Right renal pelvis (tissue), 4 donors: ENCODE measurements at places on chromosomes 16 and 17. TPM values are rescaled to one million over a fixed set of nuclear protein-coding genes. Genes with fewer than 3 reads are reported as not detected.

DNA sequence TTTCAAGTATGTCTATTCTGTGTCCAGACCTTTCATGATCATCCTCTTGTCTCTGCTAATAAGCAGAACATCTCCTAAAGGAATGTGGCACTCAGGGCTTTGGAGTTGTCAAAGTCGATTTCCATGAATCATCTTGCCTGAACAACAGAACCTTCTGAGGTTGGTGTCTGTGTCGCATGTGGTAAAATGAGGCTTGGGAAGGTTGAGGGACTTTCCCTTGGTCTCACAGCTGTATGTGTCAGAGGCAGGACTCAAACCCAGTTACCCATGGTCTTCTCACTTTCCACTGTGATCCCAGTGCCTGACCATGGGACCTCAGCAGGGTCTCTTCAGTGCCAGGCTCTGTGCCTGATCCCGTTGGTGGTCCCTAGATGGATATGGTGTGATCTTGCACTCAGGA is 4.2 kb upstream of the GPRC5B start:
- no peak for DNase-seq

GRCh38 chr17:16417896-16418684 is 2.7 kb downstream of the TRPV2 start:
- DNase-seq = no peak

GRCh38 chr16:68659412-68660358 is 14.6 kb downstream of the CDH3 start:
- no peak for DNase-seq

- DNase-seq = no peak
Measured at GRCh38 chr17:77719806-77720205, 238.7 kb upstream of the TNRC6C start.

DNA sequence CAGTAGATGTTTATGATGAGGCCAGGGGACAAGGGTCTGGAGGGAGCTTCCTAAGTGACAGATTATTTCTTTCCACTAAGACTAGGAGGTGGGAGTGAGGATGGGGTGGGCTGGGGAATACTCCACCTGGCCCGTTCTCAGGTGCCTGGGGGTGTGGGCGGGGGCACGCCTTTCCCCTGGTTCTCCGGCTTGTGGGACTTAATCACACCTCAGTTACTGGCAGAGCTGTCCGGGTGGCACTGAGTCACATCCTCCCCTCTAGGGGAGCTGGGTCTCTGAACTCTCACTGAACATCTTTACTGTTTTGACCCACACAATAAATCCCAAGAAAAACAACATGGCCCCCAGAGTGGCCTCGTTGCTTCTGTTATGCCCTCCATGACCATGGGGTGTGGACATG is 332.8 kb downstream of the MAF start:
- no peak for DNase-seq

DNA sequence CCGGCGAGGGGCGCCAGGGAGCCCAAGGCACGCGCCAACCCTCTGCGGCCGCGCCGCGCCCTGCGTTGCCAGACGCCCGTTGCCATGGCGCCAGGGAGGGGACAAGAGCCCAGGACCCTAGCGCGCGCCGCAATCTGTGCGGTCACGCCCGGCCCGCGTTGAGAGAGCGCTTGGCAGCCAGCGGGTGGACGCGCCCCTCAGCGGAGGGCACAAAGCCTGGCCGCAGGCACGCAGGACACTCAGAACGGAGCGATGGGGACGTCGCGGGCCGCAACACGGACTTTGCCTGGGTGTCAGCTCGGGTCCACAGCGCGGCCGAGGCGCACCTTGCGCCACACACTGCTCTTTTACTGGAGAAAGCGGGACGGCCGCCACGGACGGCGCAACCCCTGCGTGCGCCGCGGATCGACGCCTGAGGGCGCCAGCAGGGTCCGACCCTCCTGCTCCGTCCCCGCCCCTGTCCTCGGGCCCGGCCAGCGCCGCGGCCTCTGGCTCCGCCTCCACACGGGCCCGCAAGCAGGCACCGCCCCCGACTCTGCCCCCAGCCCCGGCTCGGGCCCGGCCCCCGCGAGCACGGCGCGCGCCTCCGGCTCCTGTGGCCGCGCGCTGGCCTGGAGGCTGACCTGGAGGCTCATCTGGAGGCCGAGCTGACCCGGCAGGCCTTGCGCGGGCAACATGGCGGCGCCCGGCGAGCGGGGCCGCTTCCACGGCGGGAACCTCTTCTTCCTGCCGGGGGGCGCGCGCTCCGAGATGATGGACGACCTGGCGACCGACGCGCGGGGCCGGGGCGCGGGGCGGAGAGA is at the start of gene GFER:
TSS of gene GFER (plus strand) at position 650 of the 803 bp plus-strand sequence. CDS start at position 676, 26 bp downstream.
- peak; percentile 87 for DNase-seq

- no peak for DNase-seq
Measured at GRCh38 chr16:29714396-29714795, 31.4 kb downstream of the C16orf54 start.

GRCh38 chr17:58005031-58005727 is 1.9 kb downstream of the SRSF1 start:
- no peak for DNase-seq

DNA sequence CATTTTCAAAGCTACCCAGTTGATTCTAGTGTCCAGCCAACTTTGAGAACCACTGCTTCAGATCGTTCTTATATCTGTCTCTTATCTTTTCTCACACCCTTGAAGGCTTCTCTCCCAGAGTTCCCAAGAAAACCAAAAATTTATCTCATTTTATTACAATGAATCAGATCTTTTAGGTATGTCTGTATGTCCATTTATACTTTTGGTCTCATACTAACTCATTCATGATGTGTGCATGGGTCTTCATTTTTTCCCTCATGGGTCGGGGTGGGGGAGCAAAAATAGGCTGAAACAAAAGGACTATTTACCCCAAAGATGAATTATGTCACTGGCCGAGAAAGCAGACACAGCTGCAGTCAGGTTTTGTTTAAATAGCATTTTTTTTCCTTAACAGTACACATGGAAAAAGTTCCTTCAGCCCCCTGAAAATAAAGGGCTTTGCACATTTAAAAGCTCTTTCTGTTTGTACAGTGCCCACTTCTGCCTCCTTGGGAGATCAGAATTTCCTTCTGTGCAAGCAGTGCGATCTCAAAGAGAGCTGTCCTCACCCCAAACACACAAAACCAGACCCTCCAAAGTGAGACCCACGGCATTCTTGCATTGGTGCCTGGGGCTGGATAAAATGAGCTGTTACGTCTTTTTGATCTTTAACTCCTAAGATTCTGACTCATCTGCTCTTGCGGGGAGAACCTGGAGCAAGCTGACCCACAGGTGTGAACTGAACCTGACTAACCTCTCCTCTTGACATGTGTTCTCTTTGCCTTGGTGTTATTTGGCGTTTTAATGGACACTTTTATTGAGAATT is 251.2 kb upstream of the ELAC2 start:
- DNase-seq = no peak

DNA sequence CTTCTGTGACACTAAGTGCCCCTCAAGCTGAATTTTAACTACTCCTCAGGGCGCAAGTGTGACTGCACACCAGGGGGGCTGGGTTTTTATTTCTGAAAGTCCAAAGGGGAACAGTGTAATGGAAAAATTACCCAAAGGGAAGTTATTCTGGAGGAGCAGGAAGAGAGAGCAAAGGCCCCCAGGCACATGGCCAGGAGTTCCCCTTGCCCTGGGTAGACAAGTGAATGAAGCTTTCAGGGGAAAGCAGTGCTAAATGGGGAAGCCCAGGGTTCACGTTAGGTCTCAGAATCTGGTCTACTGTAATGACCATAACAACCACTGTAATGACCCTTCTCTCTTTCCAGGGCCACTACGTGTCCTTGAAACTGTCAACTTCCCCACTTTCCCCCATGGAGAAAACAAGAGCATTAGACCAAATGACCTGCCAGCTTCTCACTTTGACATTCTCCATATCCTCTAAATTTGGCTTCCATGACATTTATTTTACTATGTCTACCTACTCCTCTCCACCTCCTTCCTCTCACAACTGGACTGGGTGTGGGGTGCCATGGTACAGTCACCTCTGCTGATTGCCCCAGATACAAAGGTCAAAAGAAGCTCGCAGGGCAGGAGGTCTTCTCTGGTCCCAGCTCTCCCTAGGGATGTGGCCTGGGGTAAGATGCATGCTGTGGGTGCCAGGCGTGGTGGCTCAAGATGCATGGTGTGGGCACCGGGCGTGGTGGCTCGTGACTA is 34.1 kb upstream of the MMP2 start:
- DNase-seq = no peak

GRCh38 chr17:77107506-77108433 is 33.0 kb upstream of the SEC14L1 start:
- DNase-seq = no peak

DNA sequence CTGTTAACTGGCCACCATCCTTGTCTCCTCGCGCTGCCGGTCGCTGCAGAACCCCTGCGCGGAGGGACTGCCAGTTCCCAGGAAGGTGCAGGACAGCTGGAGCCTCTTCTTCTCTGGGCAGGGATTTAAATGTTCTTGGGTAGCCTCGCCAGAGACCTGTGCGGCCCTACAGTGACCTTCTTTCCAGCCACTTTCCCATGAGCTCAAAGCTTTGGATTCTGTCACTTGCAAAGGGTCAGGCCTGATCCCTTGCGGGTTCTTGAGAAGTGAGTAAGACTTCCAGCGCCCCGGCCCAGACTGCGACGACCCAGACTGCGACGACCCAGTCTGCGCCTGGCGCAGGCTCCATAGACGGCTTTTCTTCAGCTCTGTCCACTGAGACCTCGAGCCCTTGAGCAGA is 1.4 kb upstream of the SLFN5 start:
- no peak for DNase-seq

DNA sequence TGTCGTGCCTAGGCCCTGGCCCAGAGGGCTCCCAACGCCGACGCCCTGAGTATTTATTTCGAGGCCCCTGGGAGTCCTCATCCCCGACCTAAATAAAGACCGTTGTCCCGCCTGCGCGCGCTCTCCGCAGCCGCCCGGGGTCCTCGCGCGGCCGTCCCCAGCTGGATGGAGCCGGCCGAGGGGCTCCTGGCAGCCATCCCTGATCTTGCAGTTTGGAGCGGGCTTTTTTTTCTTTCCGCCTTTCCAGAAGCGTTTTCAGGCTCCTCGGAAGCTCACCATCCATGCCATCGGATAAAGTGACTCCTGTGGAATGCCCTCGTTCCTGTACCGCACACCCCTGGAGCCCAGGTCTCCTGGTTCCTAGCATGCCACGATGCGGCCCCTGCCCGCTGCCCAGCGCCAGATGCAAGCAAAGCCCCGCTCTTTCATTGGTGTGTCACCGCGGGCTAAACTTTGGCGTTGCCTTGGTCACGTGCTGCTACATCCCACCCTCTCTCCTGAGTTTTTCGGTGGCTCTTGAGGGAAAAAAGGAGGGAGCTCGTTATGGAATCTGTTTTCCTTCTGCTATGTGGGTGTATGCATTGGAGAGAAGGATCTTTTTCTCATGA is 716 bp downstream of the TMEM94 start:
- no peak for DNase-seq

Gene LRRC3C
- not detected for polyA plus RNA-seq

Gene TMEM238L
- polyA plus RNA-seq = 5.8 TPM

Gene GDPD1
- 10.5 TPM for polyA plus RNA-seq

Gene CDH13
- polyA plus RNA-seq = 15.6 TPM

Gene LRRC75A
- 3.7 TPM for polyA plus RNA-seq
